CD4-positive, alpha-beta T cell treated with Interferon gamma for 1 hour (primary cell): ENCODE measurements at places on chromosomes 1 and 21.
A peak's percentile ranks its signal among the peaks of the same experiment; 100 is the strongest.

GRCh38 chr1:3431266-3431665, 23.2 kb upstream of the ARHGEF16 start:
- DNase-seq: no peak

DNA sequence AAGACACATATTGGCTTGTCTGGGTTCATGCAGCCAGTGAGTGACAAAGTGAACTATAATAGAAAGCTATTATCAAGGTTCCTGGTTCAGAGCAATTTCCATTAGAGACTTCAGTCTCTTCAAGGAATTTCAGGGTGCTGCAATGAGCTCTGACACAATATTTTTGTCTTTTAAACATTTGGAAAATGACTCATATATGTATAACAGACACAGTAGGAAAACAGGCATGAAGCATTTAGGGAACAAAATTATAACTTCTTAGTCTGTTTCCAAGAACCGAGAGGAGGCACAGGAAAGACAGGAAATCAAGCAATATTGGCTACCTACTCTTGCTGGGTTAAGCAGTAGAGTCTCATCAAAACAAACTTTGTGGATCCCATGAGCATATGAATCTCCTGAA, 170.4 kb downstream of the PTPRC start:
- DNase-seq: no peak

- no peak for DNase-seq
Measured at GRCh38 chr1:56339786-56340465, 239.4 kb downstream of the PLPP3 start.

GRCh38 chr1:71304125-71304524, 223.3 kb upstream of the ZRANB2 start:
- no peak for DNase-seq

- DNase-seq: no peak
Measured at GRCh38 chr1:21097729-21098128, 79.0 kb downstream of the EIF4G3 start.

DNA sequence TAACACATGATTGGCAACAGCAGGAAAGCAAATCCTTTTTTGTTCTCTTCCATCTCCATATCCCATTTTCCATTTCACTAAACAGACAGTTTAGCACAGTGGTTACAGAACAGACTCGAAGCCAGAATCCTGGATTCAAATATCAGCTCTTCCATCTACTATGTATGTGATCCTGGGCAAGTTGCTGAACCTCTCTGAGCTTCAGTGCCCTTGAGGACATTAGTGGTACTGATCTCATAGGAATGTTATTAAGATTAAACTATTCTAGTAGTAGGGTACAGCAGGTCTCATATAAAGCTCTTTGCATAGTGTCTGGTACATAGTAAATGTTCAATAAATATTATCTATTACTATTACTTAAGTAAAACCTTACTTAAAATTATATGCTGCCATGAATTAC, 13.8 kb upstream of the HHIPL2 start:
- DNase-seq: no peak

- no peak for DNase-seq
Measured at GRCh38 chr1:175207971-175208370, 15.4 kb upstream of the KIAA0040 start.

- no peak for DNase-seq
Measured at GRCh38 chr1:179023946-179024650, 1.6 kb upstream of the FAM20B start.

DNA sequence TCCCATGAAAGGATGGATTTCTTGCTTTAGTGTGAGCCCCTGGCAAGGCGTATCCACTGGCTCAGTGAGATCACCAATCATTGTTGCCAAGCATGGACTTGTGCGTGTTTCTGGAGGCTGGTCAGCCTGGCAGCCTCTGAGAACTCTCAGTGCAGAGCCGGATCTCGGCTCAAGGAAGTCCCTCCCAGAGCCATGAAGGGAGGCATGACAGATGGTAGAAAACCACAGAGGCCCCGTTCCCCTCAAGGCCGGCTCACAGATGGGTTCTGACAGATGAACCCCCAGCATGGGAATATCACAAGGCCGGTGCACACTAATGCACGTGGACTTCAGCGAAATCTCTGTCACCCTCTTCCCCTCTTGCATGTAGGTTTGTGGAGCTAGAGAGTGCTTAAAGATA, 290.5 kb downstream of the AJAP1 start:
- DNase-seq: no peak

DNA sequence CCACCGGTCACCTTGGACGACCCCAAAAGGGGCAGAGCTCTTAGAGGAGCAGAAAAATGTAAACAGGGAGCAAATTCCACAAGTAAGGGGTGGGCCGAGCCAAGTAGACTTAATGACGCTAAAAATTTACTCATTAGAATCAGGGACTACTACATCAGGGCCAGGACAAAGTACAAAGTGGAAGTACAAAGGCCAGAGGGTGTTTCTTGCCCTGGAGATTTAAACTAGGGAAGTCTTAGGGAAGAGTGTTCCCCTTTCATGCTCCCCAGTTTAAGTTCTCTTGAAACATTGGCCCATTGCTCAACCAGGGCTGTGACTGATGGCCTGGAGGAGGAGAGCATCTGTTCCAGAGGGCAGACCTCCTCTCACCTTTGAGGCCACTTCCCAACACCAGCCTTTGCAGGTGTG, 48.6 kb downstream of the BACH1 start:
- DNase-seq: no peak

DNA sequence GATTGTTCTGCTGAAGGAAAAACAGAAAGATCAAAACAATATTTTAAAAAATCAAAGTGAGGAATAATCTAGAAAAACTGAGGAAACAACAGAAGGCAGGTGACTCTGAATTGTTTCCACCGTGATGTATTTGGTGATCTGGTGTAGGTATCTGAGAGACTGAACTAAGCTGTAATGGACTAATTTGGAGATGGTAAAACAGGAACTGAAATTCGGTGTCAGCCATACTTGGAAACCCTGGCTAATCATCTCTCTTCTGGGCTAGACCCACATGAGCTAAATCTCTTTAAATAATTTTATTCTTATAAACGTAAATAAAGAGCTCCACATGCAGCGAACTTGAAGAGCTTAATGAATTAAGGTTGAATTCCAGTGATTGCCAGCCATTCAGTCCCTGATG, 1226.1 kb downstream of the NCAM2 start:
- DNase-seq: no peak

DNA sequence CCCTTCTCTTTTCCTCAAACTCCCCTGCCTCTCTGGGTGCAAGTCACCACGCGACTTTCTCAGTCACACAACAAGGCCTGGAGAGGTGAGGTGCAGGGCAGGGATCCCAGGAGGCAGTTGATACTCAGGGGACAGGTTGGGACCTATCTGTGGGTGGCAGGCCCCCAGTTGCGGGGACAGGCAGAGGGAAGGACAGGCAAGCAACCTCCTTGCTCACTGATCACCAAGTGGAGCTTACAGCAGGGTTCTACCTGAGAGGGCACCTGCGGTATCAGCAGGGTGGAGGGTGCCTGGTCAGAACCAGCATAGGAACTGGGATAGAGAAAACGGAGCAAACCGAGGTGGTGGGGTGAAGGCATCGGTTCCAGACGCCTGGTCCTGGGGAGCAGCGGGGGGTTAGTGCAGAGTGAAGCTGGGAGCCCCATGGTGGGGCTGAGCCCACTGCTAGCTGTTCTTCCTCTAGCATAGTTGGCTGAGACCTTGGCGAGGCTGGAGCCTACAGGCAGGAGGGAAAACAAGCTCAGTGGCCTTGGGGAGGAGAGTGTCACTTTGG, 24.4 kb upstream of the TENT5C start:
- no peak for DNase-seq

DNA sequence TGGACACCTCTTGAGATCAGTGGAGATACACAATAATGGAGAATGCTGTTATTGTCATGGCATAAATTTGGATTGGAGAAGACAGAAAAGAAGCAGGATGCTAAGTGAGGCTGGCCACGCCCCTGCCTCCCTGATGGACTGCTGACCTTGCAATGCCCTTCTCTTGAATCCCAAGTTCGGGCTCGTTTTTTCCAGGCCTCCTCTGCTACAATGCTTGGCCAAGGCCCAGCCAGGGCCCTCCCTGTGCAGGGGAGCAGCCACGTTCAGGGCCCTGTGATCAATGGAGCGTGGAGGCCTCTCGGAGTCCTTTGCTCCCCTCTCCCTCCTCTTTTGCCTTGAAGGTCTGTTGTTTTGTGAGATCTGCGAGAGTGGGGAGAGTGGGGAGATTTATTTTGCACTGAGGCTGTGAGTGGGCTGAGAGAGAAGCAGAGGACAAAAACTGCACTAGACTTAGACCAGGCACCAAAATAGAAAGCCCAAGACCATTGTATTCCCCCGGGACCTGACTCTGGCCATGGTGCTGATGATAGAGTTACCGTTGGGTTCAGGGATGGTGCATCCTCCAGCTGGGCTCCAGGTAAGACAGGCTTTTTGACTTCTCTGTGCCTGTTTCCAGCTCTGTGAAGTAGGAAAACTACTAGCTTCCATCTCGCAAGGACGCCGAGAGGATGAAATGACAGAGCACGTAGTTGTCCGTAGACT, 268.6 kb downstream of the KAZN start:
- no peak for DNase-seq

DNA sequence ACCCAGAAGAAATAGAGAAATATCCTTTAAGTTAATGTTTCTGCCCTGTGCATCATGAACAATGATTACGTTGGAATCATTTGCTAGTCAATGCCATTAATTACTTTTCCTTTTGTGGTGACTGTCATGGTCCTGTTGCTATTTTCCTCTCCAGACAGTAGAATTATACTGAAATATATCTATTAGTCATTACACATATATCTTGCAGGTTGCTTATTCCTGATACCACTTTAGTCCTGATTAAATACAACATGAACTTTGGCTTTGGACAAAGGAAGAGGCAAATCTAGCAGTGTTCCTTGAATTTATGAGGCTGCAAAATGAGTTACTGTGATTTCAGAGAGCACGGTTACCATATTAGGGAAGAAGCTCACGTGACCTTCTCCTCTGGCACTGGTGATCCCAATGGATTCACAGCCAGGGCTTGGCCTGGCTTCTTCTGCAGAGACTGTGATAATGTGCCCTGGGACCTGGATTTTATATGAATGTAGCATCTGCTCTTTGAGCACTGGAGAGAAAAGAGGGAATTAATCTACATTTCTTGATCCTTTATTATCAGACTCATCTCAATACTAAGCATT, 12.4 kb upstream of the KRTAP19-8 start:
- no peak for DNase-seq

GRCh38 chr1:89739013-89739843, 81.6 kb upstream of the LRRC8D start:
- no peak for DNase-seq

- DNase-seq: no peak
Measured at GRCh38 chr1:89918127-89918793, 76.7 kb upstream of the ZNF326 start.

DNA sequence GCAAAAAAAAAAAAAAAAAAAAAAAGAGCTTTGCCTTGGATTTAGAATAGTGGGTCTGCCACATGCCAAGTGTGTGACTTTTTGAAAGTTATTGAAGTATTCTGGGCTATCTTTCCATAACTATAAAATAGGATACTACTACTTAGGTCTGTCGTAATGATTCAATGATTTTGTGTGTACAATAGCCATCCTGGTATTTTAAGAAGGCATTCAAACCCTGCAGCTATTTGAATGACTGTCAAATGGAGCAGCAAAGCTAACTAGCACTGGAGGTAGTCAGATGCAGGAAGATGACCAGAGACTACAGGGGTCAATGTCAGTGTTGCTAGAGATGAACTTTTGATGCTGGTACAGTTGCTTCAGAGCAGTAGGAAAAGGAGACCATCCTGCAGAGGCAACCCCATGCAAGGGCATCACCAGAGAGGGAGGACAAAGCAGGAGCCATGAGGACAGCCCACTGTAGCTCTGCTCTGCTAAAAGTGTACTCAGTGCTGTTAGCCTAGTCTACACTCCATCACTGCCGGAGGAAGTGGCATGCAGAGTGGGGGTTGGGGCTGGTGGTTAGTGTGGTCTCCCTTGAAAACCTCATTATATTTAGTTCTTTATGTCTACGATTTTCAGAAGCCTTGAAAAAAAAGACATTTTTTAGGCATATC, 29.0 kb downstream of the DUSP10 start:
- DNase-seq: peak; percentile 74

GRCh38 chr1:166164995-166165660, 1.7 kb downstream of the FAM78B start:
- no peak for DNase-seq

GRCh38 chr1:165376041-165376810, 19.7 kb upstream of the LMX1A start:
- no peak for DNase-seq

DNA sequence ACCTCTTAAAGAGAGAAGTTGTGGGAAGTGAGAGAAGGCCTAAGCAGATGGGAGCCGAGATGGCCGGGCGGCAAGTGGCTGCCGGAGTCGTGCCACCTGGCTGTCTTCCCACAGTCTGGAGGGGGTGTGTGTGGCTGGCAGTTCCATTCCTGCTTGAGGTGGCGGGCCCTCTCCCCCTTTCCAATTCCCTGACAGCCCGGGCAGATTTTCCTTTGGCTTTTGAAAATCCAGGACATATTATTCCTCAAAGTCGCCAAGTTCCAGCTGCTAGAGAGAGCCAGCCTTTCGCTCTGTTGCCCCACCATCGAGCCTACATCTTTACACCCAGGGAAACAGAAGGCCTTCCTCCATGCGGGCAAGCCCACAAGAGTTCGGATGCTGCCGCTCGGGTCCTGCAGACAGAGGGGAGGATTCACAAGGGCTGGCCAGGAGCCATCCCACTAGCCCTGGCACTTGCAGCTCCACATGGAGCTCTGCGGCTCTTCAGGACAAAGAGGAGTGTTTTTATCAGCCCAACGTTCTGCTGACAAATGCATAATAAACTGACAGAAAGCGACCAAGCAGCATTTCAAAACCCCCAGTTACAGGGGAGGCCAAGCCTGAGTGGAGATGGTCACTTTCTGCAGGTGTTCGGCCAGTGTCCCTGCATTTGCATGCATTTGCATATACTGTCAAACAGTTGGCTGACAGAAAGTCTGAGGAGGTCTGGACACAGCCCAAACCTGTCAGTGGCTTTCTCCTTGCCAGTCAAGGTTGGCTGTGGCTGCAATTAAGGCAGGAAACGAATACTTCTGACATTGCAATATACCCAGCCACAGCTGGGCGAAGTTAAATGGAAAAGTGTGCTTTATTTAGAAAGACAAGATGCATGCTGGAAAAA, 45.9 kb downstream of the OLIG1 start:
- DNase-seq: no peak

DNA sequence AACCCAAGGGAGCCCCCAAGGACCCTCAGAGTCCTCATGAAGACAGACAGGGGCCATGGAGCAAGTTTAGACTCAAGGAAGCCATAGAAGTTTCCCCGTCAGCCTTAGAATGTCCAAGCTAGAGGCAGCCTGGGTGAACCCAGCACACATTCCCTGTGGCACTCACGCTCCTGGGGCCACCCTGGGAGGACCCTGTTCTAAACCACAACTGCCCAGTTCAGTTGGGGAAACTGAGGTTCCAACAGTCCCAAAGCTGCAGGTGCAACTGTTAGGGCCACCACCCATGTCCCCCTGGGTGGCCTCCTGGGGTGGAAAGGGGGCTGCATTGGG, 9.3 kb downstream of the WNT3A start:
- no peak for DNase-seq

DNA sequence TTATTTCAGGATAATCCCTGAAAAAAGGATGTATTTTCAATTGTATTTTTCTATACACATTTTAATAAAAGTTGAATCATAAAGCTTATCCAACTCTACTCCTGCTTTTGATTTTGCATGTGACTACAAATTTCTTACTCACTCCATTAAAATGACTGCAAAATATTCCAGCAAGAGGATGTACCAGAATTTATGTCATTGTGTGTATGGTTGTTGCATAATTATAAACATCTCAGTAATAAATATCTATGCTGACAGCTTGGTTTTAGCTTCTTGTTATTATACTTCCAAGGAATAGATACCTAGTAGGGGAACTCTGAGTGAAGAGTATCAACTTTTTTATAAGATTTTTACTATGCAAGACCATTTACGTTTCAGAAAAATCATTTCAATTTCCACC, 463.2 kb upstream of the RUNX1 start:
- DNase-seq: no peak

- no peak for DNase-seq
Measured at GRCh38 chr1:235270625-235271024, 57.4 kb downstream of the ARID4B start.
